Stimulated activated CD8-positive, alpha-beta memory T cell treated with anti-CD3 and anti-CD28 coated beads, Interleukin-12 subunit alpha, Interleukin-12 subunit beta, amount 100 ng/mL, for 4 hours (primary cell): ENCODE measurements at places on chromosomes 7 and 10.

GRCh38 chr10:75351637-75352036 lies 49.9 kb downstream of the ZNF503 start:
- DNase-seq: no peak

GRCh38 chr7:77727527-77727926 lies 31.3 kb downstream of the RSBN1L start:
- no peak for DNase-seq

DNA sequence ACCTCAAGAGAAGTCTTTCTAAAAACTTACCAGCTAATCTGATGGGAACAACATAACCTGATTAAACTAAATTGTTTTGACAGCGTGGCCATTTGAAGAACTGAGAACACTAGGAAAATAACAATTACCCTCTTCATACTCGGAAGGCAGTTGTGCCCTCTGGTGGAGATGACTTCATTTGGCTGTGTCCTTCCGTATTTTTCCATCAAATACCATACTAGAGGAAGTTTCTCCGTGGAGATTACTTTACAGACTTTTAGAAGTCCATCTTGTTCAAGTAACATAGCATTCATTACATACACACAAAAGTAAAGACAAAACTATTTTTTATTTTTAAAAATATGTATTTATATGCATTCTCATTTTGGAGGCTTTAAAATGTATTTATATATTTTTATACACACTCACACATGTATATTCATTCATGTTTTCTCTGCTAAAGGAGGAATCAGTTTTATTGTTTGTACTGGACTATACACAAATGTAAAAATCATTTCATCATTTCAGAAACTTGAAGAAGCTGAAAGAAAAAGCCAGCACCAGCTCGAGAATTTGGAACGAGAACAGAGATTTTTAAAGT lies 25.2 kb downstream of the SMNDC1 start:
- no peak for DNase-seq

- no peak for DNase-seq
Measured at GRCh38 chr10:22677333-22677732, 37.0 kb downstream of the PIP4K2A start.

- DNase-seq: no peak
Measured at GRCh38 chr7:16266877-16267276, 154.5 kb downstream of the CRPPA start.

DNA sequence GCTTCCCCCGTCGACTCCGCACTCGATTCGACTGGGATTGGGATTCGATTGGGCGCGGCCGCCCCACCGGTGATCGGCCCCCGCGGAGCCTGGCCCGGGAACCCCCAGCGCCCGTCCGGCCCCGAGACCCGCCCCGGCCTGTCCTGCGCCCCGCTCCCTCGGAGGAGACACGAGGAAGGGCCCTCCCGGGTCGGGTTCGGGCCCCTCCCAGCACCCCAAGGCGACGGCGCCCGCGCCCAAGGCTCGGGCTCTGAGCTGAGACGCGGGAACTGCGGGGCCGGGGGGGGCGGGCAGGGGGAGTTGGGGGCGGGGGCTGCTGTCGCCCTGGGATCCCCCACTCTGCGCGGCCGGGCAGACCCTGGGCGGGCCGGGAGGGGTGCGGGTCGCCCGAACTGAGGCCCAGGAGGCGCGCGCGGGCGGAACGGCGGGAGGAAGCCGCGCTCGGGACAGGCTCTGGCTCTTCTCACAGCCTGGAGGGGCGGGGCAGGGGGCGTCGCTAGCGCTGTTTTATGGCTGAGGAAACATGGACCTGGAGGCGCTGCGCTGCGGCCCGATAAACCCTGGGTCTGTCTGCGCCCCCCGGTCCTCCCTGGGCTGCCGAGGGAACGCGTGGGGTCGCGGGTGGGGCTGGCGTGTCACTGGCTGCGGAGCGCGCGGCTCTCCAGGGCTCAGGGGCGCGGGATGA lies 1.7 kb upstream of the NKX6-2 start:
- no peak for DNase-seq

GRCh38 chr10:34061841-34062240 lies 727.4 kb upstream of the NRP1 start:
- DNase-seq: no peak

- DNase-seq: no peak
Measured at GRCh38 chr7:146956853-146957252, 840.3 kb downstream of the CNTNAP2 start.

DNA sequence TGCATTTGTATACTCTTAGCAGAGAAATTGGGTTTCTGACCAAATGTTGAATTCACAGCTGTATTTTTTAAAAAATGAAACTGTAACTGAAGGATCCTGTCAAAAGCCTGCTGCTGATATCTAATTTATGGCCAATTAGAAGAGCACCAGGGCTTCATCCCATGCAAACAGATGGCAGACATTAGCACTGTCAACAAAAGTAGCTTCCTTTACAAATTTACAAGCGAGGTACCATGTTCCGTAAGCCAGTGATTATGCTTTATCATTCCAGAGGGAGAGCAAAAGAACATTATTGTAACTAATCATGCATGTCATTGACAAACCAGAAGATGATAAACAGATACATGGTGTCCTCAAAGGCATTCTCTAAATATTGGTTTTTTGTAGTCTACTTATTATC lies 177.2 kb upstream of the DKK1 start:
- no peak for DNase-seq

GRCh38 chr10:8047452-8048280 lies 6.8 kb upstream of the GATA3 start:
- DNase-seq: no peak

DNA sequence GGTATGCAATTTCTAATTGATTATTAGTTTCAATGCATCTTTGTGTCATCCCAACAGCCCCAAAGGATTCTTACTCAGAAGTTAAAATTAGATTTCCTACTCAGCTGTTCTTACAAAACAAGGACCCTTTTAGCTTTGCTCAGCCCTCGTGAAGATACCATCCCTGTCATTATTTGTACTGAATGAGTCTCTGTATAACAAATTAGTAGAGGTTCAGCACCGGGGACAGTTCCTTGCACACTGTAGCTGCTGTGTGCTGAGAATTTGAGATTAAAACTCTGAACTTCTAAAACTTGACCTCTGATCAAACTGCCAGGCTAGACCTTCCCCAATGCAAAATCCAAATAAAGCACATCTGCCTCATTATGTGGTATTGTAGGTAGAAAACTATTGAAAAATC lies 299.1 kb downstream of the LHFPL3 start:
- DNase-seq: no peak

DNA sequence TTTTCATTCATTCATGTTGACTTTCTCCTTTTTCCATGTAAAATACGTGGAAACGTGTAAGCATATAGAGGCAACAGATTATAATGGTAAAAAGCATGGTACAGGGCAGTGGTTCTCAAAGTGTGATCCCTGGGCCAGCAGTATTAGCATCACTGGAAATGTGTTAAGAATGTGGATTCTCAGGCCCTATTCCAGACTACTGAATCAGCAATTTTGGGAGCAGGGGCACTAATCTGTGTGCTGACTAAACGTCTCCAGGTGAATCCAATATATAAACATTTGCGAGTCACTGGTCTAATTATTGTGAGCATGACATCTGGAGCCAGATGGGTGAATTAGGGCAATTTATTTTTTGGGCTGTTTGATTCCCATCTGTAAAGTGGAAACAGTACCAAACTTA lies 5.1 kb upstream of the GPR158 start:
- DNase-seq: no peak

DNA sequence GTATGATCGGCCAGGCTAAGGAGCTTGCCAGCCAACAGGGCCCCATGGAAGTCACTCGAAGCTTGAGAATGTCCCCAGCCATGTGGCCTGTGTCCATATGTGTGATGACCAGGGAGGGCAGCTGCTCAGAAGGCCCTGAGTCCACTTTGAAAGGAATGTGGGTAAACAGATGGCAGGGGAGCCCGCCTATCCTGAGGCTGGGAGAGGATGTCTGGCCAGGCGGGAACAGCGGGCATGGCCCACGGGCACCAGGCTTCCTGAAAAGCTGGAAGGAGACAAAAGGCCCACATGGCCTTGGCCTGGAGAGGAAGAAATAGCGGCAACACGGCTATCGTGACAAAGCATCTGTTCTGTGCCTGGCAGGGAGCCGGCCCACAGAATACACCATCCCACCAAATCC lies 137.9 kb upstream of the PPIF start:
- no peak for DNase-seq

DNA sequence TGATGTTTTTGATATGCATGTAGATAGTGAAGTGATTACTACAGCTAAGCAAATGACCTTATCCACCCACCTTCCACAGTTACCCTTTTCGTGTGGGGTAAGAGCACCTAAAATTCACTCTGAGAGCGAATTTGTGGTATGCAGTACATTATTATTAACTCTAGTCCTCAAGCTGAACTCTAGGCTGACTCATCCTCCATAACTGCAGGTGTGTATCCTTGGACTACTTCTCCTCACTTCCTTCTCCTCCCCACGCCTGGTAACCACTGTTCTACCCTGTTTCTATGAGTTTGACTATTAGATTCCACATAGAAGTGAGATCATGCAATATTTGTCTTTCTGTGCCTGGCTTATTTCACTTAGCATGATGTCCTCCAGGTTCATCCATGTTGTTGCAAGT lies 484.6 kb downstream of the GATA3 start:
- DNase-seq: no peak

GRCh38 chr7:2826771-2827170 lies 17.3 kb downstream of the GNA12 start:
- DNase-seq: no peak

GRCh38 chr7:22851145-22851544 lies 28.5 kb upstream of the TOMM7 start:
- DNase-seq: no peak

DNA sequence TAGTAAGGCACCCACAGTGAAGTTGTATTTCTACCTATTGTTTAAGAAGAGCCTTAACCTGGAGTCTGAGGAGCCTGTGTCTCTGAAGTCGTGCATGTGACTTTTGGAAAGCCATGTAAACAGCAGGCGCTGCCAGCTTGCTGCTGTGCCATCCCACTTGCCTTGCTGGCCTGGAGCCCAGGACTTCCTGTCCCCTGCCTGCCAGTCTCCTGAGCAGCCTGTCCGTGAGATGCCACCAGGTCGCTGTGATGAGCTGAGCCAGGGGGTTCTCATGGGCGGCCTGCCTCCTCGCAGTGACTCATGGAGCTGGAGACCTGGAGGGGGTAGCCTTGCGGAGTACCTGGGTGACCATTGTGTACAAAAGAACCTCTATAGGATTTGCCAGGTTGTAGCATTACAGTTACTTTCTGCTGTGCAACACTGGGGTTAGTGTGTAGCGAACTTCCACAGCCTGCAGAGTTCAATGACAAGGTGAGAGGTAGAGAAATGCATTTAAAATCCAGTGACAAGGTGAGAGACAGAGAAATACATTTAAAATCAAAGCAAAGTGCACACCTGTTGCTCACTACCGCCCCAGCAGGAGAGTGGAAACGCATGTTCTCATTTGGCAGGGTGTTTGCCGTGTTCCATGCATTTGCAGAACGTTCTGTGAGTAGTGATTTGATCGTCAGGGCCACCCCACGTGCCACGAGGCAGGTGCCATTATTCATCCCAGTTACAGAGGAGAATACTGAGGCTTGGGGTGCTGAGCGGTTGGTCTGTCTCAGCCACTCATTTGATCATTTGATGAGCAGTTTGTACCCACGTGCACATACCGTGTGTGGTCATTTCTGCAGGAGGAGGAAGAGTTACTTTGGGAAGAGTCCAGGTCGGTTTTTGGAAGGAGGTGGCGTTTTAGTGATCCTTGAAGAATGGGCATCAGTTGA lies 36.6 kb upstream of the BHLHA15 start:
- DNase-seq: no peak

- no peak for DNase-seq
Measured at GRCh38 chr7:143362131-143363015, at the start of gene FAM131B. Gene FAM131B, minus strand, starts transcription at chr7:143362713. Its CDS starts 110 bp downstream, at chr7:143362603.

DNA sequence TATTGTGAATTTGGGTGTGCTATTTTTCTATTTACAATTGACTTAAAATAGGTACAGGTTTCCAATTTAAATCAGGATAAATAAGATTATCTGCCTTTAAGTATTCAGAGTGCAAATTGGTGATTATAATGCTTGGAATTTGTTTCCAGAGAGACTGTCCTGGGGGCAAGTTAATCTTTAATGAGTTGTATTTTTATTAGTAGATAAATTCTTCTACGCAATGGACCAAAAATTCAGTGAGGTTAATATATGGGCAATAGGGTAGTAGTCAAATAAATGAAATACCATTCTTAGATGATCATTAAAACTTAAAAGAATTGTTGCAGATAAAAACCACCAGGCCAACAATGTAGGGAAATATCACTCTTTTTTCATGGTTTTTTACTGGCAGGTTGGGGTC lies 3.4 kb downstream of the BICC1 start:
- DNase-seq: no peak

GRCh38 chr10:72574636-72575035 lies 51.2 kb downstream of the MICU1 start:
- DNase-seq: no peak

DNA sequence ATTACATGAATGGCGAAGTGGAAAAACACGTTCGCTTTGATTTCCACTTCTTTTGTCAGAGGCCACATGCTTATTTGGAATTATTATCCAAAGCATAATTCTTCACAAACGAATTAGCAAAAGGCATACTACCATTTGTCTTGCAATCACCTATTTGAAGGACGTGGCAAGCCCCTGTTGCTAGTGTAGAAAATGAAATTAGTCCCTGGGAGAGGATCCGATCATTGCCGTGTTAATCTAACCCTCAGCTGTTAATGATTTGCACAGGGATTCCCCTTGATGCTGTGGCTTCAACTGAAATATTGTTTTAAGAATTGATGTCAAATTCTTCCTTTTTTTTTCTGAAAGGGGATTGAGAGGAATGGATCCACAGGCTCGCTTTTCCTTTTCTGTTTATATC lies 4.6 kb downstream of the AGMO start:
- DNase-seq: no peak

DNA sequence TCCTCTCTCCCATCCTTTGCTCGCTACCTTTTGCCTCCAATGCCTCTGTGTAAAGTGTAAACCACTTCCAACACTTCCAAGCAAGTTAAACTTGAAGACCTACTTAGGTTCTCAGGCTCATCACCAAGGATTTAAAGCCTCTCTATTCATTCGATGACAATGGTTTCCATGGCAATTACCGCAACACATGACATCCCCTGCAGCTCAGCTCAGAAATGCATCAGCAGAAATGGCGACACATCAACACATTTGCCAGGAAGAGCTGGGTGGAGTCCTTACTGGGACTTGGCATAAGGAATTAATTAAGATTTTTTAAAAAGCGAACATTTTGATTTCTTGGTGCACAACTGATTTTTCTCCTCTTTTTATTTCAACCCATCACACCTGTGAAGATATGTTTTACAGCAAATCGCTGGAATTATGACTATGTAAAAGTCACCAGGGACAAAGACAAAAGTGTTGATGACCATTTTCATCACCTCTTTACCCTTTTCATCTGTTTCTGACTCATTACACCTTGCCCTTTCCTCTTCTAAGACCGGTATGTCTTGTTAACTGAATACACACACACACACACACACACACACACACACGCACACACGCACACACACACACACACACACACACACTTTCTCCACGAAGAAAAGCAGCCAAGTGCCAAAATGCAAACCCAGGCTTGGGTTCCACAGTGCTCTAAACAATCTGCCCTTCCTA lies 453.4 kb upstream of the CELF2 start:
- no peak for DNase-seq

- no peak for DNase-seq
Measured at GRCh38 chr10:54666192-54666591, 134.8 kb downstream of the PCDH15 start.
